ENCODE measurements at places on chromosomes 5 and 9.

DNA sequence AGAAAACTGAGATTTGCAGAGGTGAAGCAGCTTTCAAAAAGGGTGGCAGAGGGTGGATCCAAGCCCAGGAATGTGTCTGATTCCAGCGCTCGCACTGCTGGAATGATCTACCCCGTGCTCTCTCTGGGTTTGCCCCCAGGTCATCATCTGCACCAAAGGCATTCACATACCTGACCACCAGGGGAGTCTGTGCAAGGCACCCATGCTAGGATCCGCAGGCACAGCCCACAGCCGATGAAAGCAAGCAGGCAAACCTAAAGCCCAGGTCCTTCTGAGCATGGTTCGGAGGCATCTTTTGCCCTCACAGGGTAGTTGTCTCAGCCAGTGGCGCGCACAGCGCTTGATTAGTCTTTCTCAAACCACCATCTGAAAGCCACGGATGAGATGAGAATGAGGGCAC, 56.6 kb downstream of the TEK start:
- DNase-seq, result no peak

DNA sequence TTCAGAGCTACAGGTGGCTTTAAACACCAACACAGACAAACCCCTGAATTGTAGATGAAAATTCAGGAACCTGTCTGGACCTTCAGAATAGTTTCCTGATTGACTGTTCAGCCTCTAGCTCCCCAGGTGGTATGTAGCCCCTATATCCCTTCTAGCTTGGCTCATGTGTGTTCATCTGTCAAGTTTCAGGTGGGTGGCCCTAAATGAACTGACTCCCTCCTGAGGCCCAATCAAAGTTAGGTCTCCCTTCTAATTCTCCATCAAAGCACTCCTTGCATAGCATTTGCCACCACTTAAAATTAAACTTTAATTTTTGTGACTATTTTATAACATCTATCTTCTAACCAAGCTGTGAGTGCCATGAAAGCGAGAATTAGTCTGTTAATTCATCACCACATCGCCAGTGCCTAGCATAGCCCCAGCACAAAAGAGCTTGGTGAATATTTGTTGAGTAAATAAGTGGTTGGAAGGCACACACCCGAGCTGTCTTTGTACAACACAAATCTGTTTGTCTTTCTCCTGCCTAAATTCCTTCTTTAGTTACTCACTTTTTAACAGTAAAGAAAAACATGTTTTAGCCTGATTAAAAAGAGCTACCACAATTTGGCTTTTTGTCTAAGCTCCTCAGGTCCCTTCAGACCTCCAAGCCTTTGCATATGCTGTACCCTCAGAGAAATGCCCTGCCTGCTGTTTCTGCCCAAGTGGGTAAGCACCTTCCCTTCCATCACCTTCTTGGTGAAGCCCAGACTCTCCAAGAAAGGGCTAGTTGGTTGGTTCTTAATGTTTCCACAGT, 138.1 kb upstream of the HMHB1 start:
- no peak for DNase-seq

GRCh38 chr5:87185838-87186237, 81.8 kb upstream of the RASA1 start:
- DNase-seq, result no peak

- DNase-seq, result no peak
Observed at GRCh38 chr9:72891043-72891442, 61.8 kb downstream of the ALDH1A1 start.

- DNase-seq, result no peak
Observed at GRCh38 chr5:10481241-10481935, 39.7 kb downstream of the ROPN1L start.

GRCh38 chr5:87946271-87946670, 322.4 kb downstream of the TMEM161B start:
- DNase-seq, result no peak

DNA sequence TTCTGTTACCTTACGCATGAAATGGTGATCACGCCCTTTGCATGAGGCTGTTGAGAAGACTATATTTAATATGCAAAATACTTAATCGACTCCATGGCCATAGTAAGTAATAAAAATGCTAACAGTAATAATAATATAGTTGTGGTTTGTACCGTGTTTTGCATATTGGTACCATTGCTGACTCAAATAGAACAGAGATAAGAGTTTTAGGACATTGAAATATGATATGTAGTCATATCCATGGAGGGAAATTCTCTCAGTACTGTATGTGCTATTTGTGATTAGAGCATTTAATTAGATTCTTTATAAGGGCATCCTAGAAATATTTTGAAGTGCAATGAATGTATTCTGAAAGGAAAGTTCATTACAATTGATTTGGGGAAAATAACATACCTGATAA, 41.9 kb downstream of the CFAP90 start:
- no peak for DNase-seq

- DNase-seq, result no peak
Observed at GRCh38 chr9:20426019-20426418, 196.3 kb downstream of the MLLT3 start.

DNA sequence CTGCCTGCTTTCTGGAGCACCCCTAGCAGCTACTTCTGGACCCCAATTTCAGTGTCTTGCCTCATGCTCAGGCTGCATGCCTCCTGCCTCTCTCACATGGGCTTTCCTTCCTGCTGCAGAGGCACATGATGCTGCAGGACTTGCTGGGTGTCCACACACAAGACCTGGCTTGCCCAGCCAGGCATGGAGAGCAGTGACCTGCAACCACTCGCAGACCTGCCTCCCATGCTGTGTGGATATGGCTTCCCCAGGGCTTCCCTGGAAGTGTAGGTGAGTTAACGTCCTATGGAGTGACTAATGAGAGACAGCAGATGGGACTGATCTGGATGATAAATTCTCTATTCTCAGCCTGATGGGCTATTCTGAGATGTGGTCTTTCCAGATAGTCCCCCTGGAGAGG, 53.2 kb upstream of the SMIM32 start:
- peak; percentile 30 for DNase-seq

DNA sequence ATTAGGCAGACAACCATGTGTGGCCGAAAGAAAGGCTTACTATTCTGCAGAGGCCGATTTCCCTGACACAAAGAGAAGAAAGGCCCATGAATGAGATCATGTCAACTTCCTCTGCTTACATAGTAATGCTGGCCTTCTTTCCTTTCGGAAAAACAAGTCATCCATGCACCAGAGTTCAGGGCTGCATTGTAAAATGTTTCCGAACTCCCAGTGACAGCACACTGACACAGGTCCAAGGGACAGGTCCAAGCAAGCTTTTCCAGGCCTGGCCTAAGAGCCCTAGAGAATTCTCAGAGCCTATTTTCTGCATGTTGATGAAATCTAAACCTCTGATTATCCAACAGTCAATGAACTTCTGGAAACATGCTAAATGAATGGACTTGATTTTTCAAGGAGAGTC, 140.9 kb downstream of the ZNF608 start:
- peak; percentile 25 for DNase-seq

GRCh38 chr9:27851858-27852257, 278.6 kb upstream of the C9orf72 start:
- no peak for DNase-seq

DNA sequence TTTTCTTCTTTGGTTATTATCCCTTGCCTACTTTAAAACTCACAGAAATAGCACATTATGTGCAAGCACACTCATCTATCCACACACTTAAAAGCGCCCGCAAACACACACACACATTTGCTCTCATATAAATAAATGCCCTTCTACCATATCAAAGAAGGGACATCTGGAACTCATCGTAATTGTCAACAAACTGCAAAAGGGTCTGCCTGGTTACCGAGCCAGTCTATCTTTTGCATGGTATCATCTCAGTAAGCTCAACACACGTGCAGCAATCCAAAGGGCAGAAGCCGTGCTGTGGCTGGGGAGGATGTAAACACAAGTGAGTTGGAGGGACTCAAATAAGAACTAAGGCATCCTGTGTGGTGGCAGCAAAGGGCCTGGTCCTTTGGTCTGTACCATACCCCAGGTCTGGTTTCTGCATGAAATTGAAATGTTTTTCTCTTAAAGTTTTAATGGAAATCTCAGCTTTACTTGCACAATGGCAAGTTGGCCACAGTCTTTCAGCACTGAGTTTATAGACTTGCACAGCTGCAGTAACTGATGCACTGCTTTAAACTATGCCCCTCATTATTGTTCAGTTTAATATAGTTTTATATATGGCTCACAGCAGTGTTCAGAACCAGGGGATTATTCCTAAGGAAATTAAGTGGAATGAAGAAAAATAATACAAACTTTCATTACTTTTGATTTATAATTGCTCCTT, 331.0 kb downstream of the ADAMTS6 start:
- DNase-seq, result no peak

DNA sequence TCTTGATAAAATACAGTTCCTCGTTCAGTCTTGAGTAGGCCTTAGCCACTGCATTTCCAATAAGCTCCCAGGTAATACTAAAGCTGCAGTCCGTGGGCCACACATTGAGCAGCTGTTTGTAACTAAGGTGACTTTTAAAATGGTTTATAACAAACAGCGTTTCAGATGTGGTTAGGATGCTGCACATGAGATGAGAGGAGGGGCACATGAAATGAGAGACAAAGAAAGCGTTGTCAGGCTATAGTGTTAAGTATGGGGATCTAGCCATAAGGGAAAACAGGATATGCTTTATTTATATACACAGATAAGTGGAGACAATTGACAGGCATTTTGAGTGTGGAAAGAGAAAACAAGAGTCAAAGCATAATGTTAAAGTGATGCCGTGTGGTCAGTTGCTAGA, 89.9 kb downstream of the PAM start:
- DNase-seq, result no peak

DNA sequence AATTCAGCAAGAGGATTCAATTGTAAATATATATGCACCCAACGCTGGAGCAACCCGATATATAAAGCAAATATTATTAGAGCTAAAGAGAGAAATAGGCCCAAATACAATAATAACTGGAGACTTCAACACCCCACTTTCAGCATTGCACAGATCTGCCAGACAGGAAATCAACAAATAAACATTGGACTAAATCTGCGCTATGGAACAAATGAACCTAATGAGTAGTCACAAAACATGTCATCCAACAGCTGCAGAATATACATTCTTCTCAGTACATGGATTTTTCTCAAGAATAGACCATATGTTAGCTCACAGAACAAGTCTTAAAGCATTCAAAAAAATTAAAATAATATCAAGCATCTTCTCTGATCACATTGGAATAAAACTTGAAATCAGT, 86.1 kb upstream of the SLC1A1 start:
- DNase-seq, result no peak
